CD4-positive, alpha-beta T cell treated with Interleukin-6 at 100 ng/mL for 8 hours (primary cell): ENCODE measurements at places on chromosomes 2 and 18.

GRCh38 chr2:222950638-222951285, 89.9 kb downstream of the ACSL3 start:
- DNase-seq: no peak

DNA sequence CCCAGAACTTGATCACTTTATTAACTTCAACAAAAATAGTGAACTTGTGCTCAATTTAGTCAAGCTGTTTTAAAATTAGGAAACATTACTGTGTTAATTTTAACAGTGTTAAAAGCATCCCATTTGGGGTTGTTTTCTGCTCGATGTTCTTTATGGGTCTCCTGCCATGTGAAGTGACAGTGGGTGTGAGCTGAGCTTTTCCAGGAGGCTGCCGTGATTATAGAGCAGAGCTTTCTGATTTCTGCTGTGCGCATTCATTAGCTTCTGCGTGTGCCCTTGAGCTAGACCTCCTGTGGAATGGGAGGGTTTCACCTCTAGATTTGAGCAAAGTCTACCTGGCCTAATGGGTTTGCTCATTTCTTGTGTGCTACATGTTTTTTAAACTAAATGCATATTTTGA, 121.5 kb downstream of the WDSUB1 start:
- DNase-seq: no peak

DNA sequence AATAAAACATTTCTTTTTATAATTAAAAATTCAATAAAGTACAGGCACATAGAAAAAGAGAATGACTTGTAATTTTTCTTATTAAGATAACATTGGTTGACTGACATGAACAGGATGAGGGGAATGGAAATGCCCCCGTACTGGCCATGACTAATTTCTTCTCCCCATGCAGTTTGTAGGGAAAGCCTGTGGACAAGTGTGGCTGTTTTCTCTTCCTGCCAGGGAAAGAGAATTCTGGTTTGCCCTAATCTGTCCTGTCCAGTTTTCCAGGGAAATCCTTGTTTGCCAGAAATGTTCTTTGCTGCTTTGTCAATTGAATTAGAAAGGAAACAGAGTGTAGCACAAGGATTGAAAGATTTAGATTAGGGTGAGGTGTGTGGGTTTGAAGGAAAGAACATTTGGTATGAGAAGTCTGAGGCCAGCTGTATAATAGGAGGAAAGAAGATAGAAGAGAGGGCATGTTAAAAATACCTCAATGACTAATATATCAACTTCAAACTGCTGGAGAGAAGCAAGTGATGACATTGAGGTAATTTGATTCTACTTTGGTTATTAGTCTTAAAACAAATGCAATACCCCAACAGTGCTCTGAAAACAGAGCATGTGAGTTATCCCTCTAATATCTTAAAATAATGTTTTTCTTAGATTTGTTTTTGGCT, 593.9 kb upstream of the ZNF804A start:
- DNase-seq: no peak

DNA sequence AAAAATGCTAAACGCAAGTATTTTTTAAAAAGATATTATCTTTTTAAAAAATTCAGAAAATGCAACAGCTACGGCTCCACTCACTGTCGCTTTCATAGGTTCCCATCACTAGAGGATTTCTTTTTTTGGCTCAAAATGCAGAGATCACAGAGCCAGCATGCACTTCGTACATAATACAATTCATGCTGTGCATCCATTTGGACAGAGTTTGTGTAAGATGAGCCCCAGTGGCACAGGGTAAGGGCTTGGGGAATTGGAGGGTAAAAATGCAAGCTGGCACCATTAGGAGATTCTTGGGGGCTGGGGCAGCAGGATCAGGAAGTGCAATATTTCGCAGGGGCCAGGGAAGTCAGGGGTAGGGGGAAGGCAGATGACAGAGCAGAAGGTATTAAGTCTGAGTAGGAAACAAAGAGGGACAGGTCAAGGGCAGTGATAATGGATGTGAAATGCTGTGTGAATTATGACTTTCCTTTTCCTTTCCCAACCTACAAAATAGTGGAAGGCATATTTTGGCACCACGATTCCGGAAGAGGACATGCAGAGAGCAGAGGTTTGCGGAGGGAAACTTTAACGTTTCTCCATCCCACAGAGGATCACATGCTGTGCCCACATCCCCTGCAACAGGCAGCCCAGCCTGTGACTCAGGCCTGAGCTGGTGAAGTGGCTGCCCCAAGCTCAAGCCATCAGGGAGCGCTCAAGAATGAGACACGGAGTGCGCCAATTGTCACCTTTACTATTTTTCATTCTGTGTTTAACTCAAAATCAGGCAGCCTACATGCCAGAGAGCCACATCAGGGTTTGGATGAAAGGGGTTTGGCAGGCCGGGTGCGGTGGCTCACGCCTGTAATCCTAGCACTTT, 4.7 kb downstream of the CAPG start:
- peak; percentile 78 for DNase-seq

DNA sequence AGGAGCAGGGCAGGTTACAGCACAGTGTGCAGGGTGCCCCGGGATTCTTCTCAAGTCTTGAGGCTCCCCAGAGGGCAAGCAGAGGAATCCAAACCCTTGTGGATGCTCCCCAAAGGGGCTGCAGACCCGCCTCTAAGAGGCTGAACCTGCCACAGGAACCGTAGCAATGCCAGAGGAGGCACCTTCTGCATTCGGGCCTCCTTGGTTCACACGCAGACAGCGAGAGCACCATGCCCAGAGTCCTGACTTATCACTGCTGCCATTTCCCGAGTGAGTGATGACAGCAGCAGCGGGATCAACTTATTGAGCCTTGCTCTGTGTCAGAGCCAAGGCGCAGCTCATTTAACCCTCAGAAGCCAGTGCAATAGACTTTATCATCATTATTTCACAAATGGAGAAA, 203.5 kb downstream of the CTIF start:
- no peak for DNase-seq
